Caki2 (cell line): ENCODE measurements at places on chromosomes 2 and 18.
A peak's percentile ranks its signal among the peaks of the same experiment; 100 is the strongest.

GRCh38 chr2:58182527-58182926 is 58.6 kb downstream of the FANCL start:
- no peak for DNase-seq

- no peak for DNase-seq
Measured at GRCh38 chr2:25996844-25997243, 14.5 kb upstream of the KIF3C start.

- no peak for DNase-seq
Measured at GRCh38 chr2:20568501-20569463, 82.1 kb downstream of the HS1BP3 start.

DNA sequence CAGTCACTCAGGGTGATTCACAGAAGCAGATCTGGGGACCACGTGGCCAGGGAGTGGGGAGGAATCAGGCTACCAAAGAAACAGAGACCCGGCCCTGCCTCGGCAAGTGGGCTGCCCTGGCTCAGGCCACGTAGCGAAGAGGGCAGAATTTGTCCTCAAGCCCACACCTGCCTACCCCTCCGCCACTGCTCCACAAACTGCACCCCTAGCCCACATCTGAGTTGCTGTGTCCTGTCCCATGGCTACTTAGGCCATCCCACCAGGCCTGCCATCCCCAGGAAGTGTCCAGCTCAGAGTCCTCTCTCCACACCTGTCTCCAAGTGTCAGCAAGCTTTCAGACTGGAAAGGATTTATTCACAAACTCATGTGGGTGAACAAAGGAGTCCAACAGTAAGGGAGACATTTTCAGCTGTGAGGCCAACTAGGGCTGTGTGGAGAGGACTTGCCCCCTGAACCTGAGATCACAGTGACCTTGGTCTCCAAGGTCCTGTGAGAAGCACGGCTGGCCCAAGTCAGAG is 31.7 kb upstream of the ASPRV1 start:
- no peak for DNase-seq

GRCh38 chr2:119888680-119889079 is 124.2 kb upstream of the EPB41L5 start:
- peak; percentile 25 for DNase-seq

DNA sequence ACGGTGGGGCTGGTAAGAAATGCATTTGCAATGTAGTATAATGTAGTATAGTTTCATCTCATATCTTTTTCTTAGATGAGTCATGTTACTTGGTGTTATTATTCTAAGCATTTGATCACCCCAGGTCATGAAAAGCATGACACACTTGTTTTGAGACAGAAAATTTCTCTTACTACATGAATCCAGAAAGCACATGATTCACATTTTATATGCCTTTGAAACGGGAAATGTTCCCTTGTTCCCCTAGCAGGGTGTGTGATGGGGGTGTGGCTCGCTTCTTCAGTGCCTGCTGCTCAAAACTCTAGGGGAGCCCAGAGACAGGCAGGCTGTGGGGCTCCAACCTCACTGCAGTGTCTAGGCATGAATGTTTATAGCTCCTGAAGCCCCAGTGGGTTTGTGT is 116.0 kb upstream of the RAB27B start:
- DNase-seq = no peak
